ENCODE measurements at places on chromosomes 1 and 21.

- DNase-seq: peak; percentile 94
Measured at GRCh38 chr21:33011462-33011861, 14.3 kb upstream of the OLIG2 start.

- peak; percentile 83 for DNase-seq
Measured at GRCh38 chr1:20472860-20473711, 12.9 kb downstream of the CAMK2N1 start.

DNA sequence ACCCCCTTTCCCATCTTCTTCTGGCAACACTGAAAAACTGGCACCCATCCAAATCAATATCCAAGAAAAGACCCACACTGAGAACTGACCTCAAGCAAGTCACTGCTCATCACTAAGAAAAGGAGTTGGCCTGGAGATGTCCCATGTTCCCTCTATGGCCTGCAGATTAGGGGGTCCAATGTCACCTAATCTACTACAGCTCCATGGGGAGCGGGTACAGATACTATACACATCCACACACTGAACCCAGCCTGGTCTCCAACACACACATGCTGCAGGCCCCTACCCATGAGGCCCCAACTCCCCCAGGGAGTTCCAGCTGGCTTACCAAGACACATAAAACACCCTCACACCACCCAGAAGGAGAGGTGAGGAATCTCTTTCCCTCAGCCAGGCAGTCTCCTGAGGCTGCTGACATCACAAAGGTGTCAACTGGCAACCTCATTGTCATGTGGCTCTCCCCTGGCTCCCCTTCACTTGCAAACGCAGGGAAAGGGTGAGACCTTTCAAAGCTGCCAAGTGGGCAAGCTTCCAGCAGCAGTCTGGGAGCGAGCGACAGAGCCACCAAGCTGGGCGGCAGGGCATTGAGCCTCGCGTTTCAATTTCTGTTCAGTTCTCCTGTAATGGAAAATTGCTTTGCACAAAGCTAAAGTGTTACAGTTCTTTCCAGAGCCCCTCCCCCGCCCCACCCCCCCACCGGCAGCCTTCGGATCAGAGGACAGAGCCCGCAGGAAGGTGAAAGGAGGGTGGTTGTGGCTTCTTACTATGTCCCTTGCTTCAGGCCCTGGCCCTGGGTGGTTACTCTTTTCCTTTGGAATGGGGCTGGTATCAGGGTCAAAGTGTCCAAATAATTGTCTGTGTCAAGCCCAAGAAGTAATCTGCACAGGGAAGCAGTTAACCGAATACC, at the start of gene LRRC52:
LRRC52 (plus strand) TSS at position 469 of the 907 bp plus-strand sequence; CDS start at position 766, 297 bp downstream.
- DNase-seq: no peak

DNA sequence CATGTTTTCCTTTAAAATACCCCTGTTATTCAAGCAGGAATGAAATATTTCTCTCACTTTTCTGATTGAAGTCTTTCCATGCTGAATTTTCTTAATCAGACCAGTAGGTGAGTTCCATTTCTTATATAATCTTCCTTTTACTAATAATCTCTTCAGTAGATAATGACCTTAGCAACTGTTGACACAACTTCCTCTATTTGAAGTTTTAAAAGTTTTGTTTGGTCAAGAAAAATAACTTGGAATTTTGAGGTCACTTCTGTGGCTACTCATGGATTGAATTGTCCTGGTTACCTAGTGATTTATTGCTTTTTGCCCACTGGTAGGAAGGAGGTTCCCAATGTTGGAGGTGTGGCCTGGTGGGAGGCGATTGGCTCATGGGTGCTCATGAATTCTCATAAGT, 70.6 kb upstream of the PAXBP1 start:
- no peak for DNase-seq

GRCh38 chr1:113783254-113784103, 24.2 kb upstream of the PHTF1 start:
- peak; percentile 27 for DNase-seq

- DNase-seq: no peak
Measured at GRCh38 chr1:5227114-5227513, 572.7 kb downstream of the AJAP1 start.

DNA sequence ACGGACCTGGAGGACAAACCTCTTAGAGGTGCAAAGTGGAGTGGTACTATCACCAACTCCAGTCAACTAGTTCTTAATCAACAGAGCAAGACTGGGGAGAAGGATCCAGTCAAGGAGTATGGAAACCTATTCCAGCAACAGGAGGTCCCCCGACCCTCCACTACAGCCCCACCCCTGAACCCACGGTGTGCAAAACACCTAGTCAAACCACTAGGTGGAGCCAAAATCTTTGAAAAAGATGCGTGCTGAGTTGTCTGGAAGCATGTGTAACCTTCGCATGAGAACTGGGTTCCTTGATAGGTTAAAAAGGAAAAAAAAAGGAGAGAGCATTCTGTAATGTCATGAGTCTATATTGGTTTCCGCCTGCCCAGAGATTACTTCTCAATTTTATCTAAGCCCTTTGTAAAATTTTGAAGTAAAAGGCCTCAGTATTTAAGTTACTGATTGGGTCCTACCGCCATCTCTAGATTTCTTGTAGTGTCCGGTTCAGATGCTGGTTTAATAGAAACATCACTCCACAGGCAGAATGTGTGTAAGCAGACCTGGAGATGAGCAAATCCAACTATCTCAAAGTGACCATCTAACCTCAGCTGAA, 81.9 kb upstream of the HAO2 start:
- peak; percentile 38 for DNase-seq

GRCh38 chr1:112833806-112834205, 118.7 kb upstream of the PPM1J start:
- DNase-seq: peak; percentile 8

GRCh38 chr1:93715529-93716126, 34.0 kb upstream of the BCAR3 start:
- DNase-seq: no peak

DNA sequence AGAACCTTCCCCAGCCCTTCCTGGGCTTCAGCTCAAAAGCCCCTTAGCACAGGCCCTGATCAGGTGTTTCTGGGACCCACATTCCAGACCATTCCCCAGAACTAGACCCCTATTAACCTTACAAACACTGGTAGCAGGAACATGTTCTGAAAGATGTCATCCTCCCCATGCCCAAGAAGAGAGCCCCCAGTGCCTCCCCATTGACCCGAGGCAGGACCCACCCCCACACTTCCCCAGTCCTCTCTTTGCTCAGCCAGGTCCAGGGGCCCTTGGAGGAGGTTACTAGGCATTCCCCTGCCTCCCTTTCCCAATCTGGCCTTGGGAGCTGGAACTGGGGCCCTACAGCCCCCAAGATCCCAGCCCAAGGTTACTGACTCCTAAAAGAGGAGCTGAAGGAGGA, 38.9 kb upstream of the HMGB4 start:
- DNase-seq: no peak

GRCh38 chr1:19476450-19477190, 8.7 kb downstream of the CAPZB start:
- DNase-seq: no peak

GRCh38 chr1:93617670-93618499, 63.8 kb downstream of the BCAR3 start:
- no peak for DNase-seq

- no peak for DNase-seq
Measured at GRCh38 chr1:119862276-119862675, 34.0 kb downstream of the ADAM30 start.

GRCh38 chr1:156420205-156421061, 51.4 kb downstream of the RHBG start:
- DNase-seq: no peak

- DNase-seq: no peak
Measured at GRCh38 chr1:57357462-57357861, 66.4 kb downstream of the DAB1 start.

- DNase-seq: no peak
Measured at GRCh38 chr1:221776495-221777301, 34.8 kb upstream of the DUSP10 start.

- no peak for DNase-seq
Measured at GRCh38 chr21:31774031-31774430, 42.1 kb upstream of the SCAF4 start.

DNA sequence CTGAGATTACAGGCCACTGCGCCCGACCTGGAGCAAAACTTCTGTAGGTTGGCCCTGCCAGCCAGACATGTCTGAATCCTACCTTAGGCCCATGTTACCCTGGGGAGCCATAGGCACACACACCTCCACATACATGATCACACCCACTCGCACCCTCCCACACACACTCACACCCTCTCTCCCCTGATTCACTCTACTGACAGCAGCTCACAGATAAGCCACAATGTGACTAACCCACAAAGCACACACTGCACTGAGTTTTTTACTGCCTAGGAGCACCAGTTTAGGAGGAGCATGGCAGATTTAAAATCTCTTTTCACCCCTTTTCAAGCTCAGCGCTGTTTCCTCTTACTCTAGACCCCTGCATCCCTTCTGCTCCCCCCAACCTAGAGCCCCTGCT, 41.7 kb downstream of the SLC30A1 start:
- DNase-seq: no peak

- DNase-seq: no peak
Measured at GRCh38 chr21:39022466-39022862, 160.8 kb downstream of the PSMG1 start.

- no peak for DNase-seq
Measured at GRCh38 chr1:229699613-229700267, 73.7 kb downstream of the URB2 start.

DNA sequence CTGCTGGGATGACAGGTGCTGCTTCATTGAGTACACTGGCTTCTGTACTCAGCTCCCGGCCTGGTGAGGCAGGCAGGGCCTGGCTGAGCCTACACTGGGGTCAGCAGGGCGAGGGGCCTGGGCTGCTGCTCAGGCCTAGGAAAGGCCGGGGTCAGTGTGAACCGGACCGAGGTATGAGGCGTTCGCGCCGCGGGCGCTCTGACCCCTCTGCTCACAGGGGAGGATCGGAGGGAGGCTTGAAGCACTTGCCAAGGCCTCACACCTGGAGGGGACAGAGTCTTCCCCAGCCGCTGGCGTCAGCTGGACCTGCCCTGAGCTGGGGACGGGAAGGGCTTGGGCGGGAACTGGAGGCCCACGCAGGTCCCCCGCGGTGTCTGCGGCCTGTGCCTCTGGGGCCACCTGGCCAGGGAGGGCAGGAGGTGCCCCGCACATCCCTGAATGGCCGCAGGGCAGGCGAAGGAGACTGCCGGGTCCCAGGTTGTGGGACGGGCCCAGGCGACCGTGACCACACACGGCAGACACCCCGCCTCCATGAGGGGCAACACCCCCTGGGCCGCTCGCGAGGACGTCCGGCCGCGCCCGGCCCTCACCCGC, 466 bp downstream of the PEX10 start:
- no peak for DNase-seq

- no peak for DNase-seq
Measured at GRCh38 chr1:203870245-203870644, 8.8 kb downstream of the SNRPE start.

- peak; percentile 45 for DNase-seq
Measured at GRCh38 chr1:77888781-77889642, 588 bp downstream of the NEXN start.

DNA sequence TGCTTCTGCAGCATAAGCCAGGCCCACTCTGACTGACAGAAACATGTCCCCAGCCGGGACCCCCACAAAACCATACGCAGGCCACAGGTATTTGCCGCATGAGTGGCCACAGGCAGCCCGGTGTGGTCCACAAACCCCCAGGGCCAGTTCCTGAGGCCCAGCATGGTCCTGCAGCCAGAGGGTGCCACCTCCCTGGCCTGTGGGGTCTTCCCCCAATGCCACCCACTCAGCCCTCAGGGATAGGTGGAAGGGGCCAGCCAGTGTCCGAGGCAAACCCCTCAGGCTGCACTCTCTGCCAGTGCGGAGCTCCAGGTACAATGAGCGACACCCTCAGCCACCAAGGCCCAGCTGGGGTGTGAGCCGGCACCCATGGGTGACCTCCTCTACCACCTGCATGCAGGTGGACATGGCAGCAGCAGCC, 43.5 kb downstream of the UBE2G2 start:
- no peak for DNase-seq

DNA sequence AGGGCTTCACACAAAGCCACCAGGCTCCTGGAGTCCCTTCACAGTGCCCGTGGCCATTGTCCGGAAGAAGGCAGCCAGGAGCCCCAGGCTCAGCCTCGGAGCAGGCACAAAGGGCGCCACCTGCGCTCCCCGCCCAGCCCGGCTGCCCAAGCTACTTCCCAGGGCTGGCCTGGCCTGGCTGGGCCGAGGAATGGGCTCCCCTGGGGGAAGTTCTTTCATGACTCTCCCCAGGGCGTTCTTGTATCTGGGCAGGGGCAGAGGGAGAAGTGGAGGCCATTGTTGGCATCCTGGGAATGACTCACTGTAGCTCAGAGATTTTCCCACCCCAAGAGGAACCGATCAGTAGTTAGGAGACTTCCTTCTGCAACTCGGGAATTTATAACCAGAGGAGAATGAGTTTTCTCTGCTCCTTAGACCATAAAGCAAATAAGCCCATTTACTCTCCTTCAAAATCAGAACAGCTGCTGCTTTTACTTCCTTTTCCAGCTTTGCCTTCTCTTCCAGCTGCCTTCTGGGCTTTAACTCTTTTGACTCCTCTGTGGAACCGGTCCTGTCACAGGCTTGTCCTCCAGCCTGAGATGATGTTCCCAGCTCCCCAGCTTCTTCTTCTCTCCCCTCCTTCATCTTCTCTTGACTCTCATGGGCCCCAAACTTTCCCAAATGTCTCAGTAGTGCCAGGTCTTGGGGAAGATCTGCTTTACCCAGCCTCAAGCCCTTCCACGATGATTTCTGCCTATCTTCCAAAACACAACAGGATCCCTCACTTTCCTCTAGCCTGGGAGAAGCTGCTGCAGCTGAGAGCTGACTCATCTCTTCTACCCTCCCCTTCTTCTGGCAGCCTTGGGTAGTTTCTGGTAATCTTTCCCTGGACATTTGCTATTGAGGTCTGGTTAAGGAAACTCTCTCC, 118.7 kb upstream of the CD34 start:
- DNase-seq: peak; percentile 87

DNA sequence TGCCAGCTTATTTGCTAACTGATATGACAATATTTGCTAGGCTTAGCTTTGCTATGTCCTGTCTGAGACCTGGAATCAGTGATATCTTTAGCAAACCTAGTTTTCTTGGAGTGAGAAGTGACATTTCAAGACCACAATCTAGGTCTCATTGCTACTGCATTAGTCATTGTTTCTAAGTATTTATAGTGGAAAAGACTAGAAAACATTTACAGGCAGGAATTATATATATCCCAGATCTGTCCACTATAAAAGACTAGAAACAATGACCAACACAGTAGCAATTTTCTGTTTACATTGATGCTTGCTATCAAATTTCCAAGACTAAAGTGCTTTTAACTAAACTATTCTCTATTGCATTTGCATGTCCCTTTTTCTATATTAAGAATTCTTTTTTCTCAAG, 5.0 kb upstream of the RGS18 start:
- no peak for DNase-seq

- DNase-seq: peak; percentile 76
Measured at GRCh38 chr1:246002725-246003441, 504.2 kb downstream of the SMYD3 start.

GRCh38 chr1:204991342-204991844, 51.6 kb upstream of the CNTN2 start:
- DNase-seq: no peak

GRCh38 chr1:214379236-214379970, 98.4 kb downstream of the SMYD2 start:
- no peak for DNase-seq

DNA sequence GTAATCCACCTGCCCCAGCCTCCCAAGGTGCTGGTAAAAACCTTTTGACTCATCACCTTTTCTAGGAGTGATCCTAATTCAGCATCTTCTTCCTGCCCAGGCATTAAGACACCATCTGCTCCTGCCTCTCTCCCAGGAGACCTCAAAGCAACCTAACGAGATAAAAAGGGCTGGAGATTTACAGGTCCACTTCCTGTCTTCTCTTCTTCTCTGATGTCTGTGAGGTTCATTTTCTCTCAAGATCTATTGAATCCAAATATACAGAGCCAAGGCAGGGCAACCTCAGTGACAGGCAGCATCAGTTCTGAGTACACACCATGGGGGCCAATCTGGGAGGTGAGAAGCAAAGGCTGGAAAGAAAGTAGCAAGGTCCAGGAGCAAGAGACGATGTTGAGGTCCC, 219.4 kb downstream of the SETD4 start:
- no peak for DNase-seq

All from AG08395 (cell line).